ENCODE measurements at places on chromosomes 1 and 21.

- DNase-seq = no peak
Measured at GRCh38 chr1:66374561-66375111, 159.3 kb upstream of the SGIP1 start.

DNA sequence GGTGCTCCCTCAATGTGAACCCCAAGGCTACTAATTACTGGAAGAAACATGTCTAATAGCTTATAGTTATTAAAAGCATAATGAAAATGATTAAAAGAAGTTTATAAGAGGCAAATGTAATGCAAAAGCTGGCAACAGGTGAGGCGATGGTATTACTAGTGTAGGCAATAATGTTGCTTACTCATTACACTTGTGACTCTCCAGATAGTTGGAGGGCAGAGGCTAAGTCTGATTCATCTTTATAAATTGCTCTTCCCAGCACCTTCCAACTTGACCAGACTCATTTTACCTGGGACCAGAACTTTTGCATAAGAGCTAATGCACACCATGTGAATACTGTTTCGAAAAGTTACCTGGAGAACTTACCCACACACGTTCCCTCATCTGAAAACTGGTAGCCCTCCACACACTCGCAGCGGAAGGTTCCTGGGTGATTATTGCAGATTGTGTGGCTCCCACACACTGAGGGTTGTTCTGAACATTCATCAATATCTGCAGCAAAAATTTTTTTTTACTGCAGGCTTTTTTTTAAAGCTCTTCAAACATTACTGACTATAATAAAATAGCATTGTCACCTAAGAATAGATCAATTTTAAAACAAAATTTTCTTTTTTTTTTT lies 48.0 kb downstream of the NID1 start:
- peak; percentile 32 for DNase-seq

GRCh38 chr21:32770871-32771523 lies 558 bp downstream of the PAXBP1 start:
- DNase-seq = no peak

GRCh38 chr1:11842154-11843041 lies 5.2 kb downstream of the NPPA start:
- no peak for DNase-seq

DNA sequence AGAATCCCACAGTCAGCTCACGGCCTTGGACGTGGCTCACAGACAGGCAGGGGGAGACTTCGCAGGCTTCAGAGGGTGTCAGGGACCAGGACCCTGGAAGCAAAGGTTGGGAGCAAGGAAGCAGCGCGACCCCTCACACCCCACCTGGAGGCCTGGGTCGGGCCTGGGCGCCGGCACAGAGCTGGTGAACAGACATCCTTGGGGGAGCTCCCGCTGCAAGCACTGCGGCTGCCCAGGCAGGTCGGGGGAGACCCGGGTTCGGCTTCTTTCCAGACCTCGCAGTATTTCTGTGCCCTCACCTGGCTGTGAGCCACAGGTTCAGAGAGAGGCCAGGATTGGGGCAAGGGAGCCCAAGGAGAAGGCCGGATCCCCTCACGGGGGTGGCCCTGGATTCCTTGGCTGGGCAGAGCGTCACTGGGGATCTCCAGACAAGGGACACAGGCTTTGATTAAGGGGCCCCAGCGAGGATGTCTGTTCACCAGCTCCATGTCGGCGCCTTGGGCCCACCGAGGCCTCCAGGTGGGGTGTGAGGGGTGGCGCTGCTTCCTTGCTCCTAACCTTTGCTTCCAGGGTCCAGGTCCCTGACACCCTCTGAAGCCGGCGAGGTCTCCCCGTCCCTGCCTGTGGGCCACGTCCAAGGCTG lies 37.9 kb upstream of the TSPEAR start:
- no peak for DNase-seq

DNA sequence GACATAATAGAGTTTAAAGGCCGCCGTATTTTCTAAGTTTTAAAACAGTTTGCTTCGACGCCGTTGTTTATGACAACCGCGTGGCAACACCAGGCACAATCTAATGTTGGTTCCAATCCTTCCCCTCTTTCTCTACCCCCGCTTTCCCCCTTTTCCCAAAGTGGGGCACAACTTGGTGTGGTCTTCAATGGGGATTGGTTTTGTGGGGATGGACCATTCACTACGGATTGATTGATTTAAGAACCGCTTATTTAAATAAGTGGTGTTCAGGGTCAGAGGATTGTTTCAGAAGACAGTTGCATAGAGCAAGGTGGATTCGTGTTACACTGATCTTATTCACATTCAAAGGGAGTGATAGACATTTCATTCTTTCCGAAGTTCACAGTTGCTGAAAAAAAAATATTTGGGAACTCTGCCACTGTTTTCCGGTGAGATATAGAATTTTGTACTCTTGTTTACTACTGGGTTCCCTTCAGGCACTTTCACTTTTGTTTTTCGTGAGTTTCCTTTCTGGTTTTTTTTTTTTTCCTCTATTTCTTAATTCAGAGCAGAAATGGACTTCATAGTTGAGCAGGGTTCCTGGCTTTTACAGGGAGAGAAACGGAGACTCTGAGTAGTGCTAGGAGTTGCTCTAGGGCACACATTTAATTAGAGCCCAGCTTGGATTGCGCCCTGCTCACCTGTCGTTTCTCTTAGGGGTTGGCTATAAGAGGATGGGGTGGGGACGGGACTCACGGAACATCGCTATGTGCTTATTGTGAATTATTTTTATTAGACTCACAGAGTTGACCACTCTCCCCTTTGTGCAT lies 79.6 kb upstream of the AK4 start:
- DNase-seq = no peak

DNA sequence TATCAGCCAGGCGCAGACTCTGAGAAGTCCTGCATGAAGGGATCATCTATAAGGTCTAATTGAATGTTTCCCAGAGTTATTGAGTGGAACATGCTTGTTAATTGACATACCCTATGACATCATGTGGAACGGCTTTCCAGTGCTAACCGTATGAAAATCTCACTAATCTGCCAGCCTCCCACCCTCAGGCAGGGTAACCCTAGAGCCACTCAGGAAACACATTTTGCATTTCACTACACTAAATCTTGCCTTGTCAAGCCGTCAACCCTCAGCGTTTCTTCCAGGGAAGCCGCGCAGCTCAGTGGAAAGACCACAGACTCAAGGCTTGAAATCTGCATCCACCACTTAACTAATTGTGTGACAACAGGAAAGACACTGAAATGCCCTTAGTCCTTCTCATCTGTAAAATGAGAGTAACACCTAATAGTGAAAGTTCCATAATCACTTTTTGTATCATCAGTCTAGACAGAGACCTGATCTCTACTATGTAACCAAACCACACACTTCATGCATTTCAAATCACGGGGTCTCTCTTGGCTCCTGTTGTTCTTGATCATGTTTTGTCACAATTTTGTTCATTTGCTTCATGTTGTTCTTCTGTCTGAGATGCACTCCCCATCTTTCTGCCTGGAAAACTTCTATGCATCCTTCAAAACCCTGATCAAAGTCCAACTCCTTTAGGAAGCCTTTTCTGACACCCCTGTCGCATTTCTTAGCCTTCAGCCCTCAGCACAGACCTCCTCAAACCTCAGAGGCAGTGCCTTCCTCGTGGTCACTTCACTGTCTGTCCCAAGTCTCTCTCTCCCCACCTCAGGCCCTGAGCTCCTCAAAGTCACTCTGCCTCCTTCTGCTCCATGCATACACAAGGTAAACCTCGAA lies 246.5 kb downstream of the TOMM20 start:
- no peak for DNase-seq

DNA sequence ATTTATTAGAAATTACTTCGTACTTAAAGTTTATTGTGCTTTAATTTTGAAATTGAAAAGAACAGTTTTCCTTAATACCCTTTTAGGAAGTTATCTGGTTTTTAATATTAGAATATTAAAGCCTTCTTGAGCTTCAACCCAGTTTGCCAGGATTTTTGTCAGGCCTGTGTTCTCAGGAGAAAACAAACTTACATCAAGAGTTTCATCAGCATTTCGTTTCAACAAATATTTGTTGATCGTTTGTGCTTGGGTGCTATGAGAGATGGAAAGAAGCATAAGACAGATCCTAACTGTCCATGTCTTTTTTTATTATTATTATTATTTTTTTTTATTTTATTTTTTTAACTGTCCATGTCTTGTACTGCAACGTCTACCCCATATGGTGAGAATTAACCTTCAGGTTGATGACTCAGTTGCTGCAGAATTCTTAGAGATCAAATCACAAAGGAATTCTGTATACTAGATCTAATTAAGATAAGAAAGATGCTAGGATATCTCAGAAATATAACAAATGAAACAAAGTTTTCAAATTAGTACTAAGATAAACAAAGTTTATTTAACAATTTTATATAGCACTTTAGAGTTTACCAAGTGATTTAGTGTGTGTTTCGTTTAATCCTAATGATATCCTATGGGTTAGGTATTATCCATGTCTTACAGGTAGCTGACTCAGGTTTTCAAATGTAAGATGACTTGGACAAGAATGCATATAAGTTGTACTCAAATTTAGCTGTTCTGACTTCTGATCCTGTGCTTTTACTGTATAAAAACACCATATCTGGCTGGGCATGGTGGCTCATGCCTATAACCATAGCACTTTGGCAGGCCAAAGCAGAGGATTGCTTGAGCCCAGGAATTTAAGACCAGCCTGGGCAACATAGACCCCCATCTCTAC lies 14.3 kb downstream of the FBXO28 start:
- no peak for DNase-seq

All from Panc1 (cell line).